ENCODE measurements at places on chromosomes 6 and 20. TPM values are rescaled to one million over a fixed set of nuclear protein-coding genes. Genes with fewer than 3 reads are reported as not detected.

- DNase-seq, result no peak
Measured at GRCh38 chr20:5670036-5670536, 80.1 kb upstream of the SHLD1 start.

DNA sequence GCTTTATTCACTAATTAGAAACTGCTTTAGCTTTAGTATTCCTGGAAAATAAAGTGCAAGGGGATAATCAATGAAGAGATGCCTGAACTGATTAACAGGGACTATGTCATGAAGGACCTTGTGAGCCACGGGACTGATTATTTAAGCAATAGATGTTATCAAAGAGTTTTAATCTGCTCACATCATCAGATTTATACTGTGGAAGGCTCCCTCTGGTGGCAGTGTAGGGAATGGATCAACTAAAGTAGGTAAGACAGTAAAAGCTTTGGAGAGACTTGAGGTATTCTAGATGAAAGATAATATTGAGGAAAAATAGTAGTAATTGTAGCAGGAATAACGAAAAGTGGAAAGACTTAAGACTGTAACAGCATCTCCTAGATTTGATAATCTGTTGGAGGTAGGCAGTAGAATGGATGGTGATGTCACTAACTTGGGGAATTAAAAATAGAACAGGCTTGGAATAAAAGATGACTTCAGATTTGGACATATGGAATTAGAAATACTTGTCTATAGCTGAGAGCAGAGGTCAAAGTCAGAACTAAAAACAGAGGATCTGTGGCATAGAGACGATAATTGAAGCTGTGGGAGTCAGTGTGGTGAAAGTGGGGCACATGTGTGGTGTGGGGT is 80.3 kb upstream of the HTR1E start:
- DNase-seq, result no peak

GRCh38 chr20:20463933-20464374 is 96.0 kb downstream of the INSM1 start:
- DNase-seq, result no peak

- no peak for DNase-seq
Measured at GRCh38 chr6:126524811-126525326, 185.0 kb downstream of the CENPW start.

DNA sequence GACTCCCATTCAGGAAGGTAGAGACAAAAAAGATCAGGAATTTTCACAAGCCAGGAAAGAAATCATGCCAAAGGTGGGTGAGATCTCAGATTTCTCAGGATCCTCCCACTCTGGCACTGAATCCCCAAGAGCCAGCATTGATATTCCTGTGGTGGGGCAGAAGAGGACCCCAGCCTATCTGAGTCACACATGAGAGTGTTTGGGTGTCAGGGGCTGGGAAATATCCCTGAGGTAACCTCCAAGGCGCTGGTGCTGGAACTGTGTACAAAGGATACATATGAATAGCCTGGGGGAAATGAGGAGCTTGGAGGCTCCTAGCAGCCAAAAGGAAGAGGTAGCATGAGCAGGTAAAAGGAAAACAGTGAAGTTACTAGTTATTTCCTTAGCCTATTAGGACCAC is 369.4 kb downstream of the BTBD9 start:
- no peak for DNase-seq

DNA sequence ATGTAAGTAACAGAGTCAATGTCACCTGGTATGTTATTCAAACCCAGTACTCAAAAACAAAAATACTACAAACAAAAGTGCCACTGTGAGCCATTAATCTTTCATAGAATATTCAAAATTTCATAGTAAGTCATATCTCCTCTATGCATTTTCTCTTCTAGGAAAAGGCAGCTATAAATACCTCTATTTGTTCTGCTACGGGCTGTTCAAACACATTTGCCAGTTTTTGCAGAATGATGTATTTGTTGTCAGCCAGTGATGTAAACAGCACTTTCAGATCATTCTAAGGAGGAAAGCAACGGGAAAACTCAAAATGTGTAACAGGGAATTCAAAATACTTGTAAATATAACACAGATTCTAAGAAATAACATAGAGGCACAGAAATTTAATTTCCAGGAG is 388.2 kb downstream of the SYNE1 start:
- DNase-seq, result no peak

DNA sequence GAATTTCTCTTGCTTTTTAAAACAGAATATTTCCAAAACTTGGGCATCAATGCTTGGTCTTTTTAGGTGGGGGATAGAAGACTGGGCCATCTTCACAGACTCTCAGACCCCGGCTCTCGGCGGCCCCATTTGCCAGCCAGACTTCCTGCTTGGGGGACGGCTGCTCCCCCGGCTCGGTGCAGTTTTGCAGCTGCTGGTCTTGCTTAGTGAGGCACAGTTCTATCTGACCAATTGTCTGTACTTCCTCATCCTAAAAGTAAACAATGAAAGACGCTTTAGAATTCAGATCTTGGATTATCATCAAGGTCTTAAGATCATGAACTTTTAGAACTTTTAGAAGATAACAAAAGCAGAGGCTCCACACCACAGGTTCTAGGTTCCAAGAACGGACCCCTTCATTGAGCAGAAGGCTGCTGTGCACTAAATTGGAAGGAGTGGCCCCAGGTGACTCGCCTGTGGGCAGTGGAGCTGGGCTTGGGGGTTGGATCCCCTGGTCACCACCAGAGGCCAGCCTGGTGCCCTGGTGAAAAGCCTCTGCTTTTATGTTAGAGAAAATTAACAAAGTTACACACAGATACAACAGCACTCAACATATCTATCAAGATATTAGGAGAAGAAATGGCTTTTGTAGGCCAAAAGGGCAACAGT is 26.7 kb downstream of the RNASET2 start:
- no peak for DNase-seq

DNA sequence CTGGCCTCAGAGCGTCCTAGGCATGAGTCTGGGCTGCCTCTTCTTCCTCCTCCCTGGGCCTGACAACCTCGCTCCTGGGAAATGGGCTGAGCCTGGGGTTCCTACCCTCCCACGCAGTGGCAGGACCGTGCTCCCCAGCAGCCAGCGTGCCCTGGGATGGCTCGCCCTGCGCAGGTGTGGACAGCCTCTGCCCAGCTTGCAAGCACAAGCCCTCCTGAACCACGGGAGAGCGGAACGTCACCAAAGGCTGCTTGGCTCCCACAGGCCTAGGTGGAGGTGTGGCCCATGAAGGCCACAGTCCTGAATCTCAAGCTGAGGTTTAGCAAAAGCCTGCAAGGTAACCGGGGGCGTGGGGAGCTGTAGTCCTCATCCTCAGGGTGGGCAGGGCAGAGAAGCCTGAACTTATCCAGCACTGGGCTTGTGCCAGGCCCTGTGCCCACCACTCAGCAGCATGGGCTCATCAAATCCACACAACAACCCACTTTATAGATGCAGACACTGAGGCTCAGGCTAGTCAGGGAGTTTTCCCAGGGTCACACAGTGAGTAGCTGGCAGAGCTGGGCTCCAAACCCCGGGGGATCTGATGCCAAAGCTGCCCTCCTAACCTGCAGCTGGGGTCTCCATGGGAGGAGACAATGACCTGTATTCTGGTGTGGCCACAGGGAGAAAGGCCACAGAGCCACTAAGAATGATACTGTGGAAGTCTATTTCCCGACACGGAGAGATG is 25.3 kb downstream of the RBM38 start:
- no peak for DNase-seq

- no peak for DNase-seq
Measured at GRCh38 chr6:89843070-89843469, 13.4 kb downstream of the CASP8AP2 start.

GRCh38 chr6:110528930-110529325 is 52.5 kb upstream of the SLC22A16 start:
- DNase-seq, result no peak

- no peak for DNase-seq
Measured at GRCh38 chr20:53426766-53427312, 166.8 kb downstream of the ZNF217 start.

- no peak for DNase-seq
Measured at GRCh38 chr6:90537723-90538258, 49.1 kb downstream of the MAP3K7 start.

GRCh38 chr20:25629816-25630499 is 6.1 kb upstream of the NANP start:
- DNase-seq, result no peak

- DNase-seq, result no peak
Measured at GRCh38 chr6:23875006-23875405, 251.0 kb upstream of the NRSN1 start.

The FOXP4 gene
- 93.5 TPM for polyA plus RNA-seq

The BYSL gene
- 18.8 TPM for polyA plus RNA-seq

The COL11A2 gene
- polyA plus RNA-seq, result 3.0 TPM

The MLN gene
- polyA plus RNA-seq, result 1.3 TPM

The FOXC1 gene
- 88.2 TPM for polyA plus RNA-seq

The CAPN11 gene
- 0.08 TPM for polyA plus RNA-seq

The CAGE1 gene
- polyA plus RNA-seq, result 0.17 TPM

The CEP162 gene
- polyA plus RNA-seq, result 20.1 TPM

The C6orf58 gene
- 0.38 TPM for polyA plus RNA-seq

The GHRH gene
- polyA plus RNA-seq, result not detected

Data from left renal pelvis (tissue), 4 donors.